ENCODE measurements at places on chromosomes 3 and 15.
A peak's percentile ranks its signal among the peaks of the same experiment; 100 is the strongest.

GRCh38 chr3:127041264-127041820 lies 58.4 kb downstream of the PLXNA1 start:
- DNase-seq = peak; percentile 26

GRCh38 chr3:78414261-78414660 lies 1353.5 kb downstream of the ROBO1 start:
- no peak for DNase-seq

DNA sequence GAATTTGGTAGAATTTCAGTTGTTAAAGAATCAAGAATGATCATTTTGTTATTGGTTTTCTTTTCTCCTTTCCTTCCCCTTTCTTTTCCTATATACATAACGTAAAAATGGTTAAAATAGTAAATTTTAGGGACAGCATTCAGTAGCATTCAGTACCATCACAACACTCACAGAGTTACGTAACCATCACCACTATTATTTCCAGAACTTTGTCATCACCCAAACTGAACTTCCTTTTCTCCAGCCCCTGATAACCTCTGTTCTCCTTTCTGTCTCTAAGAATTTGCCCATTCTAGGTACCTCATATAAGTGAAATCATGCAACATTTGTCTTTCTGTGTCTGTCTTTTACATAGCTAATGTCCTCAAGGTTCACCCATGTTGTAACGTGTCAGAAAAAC lies 165.3 kb downstream of the AKAP13 start:
- no peak for DNase-seq

DNA sequence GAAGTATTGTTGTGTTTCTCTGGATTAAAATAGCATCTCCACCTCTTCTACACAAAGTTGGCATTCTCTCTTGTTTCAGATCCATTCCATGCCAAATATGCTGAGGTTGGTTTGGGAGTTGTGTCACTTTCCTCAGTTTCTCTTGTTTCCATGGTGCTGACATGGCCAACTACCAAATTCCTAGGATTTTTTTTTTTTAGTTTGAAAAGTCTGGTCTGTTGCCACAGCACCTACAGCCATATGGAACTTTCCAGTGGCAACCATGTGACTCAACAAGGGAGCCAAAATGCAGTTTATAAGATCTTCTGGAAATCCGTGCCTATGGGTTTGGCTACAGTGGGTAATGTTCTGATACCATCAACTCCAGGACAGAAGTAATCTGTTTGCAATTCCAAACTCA lies 96.0 kb upstream of the CLSTN2 start:
- no peak for DNase-seq

DNA sequence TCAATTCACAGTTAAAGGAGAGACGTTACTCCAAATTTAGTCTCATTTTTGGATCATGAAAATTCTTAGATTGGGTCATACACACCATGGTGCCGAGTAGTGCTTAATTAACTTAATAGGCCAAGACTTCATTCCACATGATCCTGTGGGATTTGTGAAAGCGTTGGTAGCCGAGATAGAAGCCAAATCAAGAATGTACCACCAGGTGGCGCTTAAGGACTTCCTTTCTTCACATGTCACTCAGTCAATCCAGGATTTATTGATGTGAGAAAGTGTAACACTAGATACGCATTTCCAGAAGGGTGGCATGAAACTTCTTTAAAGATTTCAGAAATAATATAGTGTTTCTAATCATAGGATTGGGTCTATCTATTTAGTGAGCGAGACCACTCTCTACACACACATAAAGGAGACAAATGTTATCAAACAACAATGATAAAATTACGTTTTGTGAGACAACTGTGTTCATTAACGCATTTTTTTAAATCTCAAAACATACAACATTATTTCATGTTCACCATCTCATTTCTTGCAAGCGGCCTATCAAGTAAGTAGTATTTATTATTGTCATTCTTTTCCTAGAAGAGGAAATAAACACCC lies 436.1 kb downstream of the CHL1 start:
- DNase-seq = peak; percentile 59

DNA sequence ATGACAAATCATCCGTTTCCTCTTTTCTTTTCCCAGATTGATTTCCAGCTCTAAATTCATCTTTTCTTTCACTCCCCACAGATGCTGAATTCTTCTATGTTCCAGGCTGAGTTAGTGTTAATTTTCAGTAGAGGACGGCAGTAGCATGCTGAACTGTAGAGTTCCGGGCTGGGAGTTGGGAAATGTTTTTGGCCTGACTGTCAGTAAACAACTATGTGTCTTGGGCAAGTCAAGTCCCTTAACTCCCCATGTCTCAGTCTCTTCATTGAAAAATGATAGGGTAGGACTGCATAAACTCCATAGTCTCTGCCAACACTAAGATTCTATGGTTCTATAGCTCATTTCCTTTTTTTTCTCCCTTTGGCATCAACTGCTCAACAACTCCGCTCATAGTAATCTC lies 333.9 kb downstream of the TIGIT start:
- peak; percentile 61 for DNase-seq

- DNase-seq = no peak
Observed at GRCh38 chr3:150760431-150761200, 2.4 kb downstream of the SIAH2 start.

GRCh38 chr15:87758794-87759418 lies 497.6 kb downstream of the NTRK3 start:
- peak; percentile 36 for DNase-seq

DNA sequence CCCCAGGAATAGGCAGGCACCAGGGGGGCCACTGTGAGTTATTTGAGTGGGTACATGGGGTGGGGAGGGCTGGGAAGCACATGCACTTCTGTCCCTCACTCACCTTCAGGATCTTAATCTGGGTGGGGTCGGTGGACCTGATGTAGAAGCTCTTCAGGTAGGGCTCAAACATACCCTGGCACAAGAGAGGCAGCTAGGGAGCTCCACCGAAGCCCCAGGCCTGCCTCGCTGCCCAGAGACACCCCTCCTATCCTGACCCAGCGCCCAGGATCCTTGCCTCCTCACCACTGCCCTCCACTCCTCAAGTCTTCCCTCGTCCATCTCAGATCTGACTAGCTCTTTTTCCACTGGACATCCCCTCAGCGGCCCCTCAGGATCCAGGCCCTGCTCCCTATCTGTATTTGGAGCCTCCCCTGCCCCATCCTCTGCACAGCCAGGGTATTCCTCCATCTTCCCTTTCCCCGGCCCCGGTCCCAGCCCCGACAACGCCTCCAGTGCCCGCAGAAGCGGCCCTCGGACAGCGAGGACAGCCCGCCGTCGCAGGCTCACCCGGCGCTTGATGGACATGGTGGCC lies 30.0 kb downstream of the AP3B2 start:
- no peak for DNase-seq

DNA sequence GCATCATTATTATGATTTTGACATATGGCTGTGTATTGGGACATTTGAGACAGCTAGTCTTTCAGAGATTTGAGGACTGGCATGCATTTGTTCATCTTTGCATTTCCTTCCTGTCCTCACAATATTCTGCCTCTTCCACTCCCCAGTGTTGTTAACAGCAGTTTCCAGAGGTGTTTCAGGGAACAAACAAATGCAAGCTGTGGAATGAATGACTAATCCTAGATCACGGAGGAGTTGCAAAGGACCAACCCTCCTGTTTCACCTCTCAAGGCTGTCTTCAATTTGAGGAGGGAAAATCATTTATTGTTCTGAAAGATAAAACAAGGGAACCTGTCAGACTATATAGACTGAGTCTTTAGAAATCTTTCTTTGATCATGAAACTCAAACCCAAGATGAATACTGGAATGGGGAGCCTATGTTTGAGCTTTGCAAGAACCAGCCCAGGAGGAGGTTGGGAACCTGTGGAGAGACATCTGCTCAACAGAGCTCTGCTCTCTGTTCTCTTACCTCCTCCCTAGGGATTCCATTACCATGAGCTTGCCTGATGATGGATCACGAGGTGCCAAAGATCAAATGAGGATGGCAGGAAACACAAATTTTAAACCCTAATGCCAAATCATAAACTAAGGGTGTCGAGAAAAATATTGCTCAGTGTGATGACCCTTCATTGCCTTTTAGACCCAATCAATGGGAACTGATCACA lies 68.5 kb downstream of the SLC7A14 start:
- no peak for DNase-seq

DNA sequence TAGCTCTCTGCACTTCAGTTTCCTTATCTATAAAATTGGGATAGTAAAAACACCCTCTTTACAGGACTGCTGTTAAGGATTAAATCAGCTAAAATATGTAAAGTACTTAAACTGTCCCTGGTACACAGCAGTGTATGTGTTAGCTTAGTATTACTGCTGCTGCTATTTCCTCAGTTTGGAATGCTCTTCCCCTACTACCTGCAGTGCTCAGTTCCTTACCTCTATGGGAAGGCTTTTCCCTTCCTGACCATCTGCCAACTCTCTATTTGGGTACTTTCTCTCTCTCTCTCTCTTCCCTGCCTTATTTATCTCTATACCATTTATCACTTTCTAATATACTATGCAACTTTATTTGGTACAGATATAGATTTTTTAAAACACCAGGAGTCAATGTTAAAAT lies 26.5 kb downstream of the KPNA4 start:
- DNase-seq = no peak

DNA sequence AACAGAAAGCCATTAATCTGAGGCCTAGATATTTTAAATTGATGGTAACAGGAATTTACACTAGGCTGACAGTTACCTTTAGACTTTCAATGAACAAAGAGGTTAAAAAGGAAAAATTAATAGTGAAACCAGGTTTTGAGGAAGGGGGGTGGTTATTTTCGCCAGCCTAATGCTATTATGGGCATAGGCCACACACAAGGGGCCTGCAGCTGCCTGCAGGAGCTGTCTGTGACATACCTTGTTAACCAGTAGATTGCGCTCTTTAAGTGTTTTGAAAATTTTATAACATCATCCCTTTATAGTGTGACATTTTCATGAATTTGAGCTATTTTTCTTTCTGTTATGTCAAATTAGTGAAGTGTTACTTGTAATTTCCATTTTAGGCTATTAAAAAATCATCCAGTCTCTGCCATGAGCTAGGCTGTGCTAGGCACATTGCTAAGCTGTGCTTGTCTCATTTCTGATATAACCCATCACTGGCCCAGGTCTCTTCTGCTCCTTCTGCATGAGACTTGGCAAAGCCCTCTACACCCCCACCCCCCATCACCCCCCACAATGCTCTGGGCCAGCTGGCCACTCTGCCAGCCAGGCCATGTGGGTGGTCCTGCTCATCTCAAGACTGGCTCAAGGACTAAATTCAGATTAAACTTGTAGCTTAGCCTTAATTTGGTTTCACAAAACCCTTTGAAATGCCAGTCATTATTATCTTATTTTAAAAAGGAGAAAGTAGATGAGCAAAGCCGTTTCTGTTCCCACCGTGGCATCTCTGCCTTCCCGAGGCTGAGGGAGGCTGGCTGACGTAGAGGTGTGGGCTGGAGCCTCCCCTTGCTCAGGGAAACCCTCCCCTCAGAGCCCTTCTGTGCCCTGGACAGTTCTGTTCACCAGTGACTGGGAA lies 48.4 kb upstream of the SEC22A start:
- DNase-seq = no peak

GRCh38 chr3:192514754-192515663 lies 212.3 kb downstream of the FGF12 start:
- DNase-seq = no peak

DNA sequence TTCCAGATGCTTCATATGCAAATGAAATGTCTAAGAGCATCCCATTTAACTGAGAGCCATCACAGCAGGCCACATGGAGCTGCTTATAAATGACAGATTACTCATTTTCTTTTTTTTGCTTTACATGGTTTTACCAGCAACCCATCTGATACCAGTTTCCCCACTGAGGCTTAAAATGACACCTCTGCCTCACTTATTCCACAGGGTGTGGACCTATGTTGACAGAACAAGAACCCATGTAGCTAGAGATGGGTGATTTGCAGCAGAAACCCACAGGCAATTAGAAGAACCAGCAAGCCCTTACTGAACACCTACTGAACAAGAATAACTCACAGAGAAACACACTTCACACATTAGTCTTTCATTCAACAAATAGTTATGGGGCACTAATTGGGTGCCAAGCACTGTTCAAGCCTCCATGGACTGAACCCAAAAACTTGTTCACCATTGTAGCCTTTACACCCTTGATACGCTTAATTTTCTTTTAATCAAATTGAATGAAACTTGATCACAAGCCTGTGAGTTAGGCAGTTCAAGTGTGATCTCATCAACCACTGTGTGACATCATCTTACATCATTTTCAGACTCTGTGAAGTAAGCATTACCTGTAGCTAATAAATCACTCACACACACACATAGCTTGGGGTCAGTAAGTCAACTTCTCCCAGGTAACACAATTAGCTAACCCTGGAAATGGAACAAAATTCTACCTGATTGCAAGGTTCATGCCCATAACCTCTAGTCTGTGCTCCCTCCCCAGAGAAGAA lies 45.4 kb downstream of the MAGI1 start:
- DNase-seq = no peak

DNA sequence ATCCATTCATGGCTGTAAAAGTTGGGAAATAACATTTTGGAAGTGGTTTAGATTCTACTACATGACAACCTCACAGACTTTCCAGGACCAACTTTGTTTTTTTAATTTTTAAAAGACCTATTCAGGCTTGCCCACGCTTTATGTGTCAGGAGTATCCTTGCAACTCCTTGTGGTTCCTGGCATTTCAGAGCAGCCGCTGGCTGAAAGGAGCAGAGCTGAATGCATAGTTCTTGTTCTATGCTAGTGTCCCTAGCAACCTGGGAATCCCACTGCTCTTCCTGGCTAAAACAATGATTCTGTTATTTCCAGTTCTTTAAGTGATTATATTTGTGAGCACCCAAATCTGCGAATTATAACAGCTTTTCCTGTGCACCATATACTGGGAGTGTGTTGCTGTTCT lies 34.9 kb downstream of the CP start:
- no peak for DNase-seq

GRCh38 chr3:339351-339750 lies 142.8 kb downstream of the CHL1 start:
- DNase-seq = no peak

- DNase-seq = no peak
Observed at GRCh38 chr3:6600237-6600636, 260.7 kb upstream of the GRM7 start.

DNA sequence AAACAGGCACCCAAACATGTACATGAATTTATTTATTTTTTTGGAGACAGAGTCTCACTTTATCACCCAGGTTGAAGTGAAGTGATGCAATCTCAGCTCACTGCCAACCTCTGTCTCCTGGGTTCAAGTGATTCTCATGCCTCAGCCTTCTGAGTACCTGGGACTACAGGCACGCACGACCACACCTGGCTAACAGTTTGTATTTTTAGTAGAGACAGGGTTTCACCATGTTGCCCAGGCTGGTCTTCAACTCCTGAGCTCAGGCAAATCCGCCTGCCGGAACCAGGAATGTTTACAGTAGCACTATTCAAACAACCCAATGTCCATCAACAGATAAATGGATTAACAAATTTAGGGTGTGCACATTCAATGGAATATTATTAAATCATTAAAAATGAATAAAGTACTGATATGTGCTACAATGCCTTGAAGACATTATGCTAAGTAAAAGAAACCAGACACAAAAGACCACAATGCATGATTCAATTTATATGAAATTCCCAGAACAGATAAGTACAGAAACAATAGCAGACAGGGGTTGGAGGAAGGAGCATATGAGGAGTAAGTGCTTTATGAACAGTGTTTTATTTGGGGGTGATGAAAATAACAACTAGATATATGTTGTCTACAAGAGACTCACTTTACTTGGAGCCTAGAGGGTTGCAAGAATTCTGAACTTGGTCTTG lies 1.3 kb downstream of the LEO1 start:
- DNase-seq = no peak

GRCh38 chr3:135973841-135974240 lies 8.3 kb downstream of the PPP2R3A start:
- no peak for DNase-seq
